ENCODE measurements at places on chromosomes 12 and 14. TPM values are rescaled to one million over a fixed set of nuclear protein-coding genes. Genes with fewer than 3 reads are reported as not detected.

- no peak for DNase-seq
Observed at GRCh38 chr12:5441497-5442236, 9.8 kb downstream of the NTF3 start.

DNA sequence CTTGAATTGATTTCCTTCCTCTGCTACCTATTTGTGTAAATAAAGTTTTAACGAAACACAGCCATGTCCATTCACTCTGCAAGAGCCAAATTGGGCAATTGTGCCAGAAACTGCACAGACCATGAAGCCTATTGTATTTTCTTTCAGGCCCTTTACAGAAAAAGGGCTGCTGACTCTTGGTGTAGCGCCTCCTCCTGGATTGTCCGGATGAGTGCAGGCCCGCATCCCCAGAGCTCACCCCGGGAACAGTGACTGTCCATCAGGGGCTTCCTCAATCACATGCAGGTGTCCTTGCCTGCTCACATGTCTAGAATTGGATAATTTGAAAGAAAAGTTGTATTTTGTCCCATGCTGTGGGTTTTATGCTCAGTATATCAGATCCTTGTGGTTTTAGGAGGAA is 1282.2 kb downstream of the AACS start:
- no peak for DNase-seq

DNA sequence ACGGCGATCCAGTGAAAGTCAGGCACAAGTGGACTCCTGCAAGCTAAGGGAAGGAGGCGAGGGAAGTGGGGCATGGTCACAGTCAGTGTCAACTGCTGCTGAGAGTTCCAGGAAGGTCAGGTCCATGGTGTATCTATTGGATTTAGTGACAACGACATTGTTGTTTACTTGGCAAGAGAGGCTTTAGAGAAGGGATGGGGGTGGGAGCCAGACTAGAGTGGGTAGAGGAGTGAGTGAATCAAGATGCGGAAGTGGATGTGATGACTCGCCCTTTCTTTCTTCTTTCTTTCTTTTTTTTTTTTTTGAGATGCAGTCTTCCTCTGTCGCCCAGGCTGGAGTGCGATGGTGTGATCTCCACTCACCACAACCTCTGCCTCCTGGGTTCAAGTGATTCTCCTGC is 12.5 kb downstream of the P2RX7 start:
- DNase-seq = no peak

DNA sequence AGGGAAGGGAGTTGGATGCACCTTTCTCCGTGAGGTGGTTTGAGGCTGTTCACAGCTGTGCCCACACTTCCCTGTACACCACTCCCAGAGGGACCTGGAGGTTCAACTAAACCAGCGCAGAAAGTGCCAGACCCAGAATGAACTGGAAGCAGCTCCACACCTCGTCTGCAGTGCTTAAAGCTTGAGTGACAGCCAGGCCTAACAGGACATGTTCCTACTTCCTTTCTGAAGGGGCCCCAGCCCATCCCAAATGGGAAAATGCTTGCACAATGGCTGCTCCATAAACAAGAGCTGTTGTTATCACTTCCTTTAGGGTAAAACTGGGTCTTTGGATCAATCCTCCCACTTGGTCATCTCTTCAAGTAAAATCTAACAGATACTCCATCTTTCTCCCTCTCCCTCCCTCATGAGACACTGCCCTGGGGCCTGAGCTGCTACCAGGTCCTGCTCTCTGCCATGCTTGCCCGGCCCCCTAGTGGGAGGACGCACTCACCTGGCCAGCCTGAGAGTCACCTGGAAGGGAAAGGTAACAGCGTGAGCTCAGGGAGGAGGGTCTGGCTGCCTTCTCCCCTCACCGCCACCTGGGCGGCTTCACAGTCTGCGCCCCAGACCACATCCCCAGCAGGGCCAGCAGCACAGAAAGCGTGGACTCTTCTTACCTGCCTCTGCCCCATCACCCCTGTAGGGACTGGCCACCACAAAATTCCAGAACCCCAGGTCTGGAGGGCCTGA is 33.5 kb downstream of the ISCA2 start:
- DNase-seq = no peak

DNA sequence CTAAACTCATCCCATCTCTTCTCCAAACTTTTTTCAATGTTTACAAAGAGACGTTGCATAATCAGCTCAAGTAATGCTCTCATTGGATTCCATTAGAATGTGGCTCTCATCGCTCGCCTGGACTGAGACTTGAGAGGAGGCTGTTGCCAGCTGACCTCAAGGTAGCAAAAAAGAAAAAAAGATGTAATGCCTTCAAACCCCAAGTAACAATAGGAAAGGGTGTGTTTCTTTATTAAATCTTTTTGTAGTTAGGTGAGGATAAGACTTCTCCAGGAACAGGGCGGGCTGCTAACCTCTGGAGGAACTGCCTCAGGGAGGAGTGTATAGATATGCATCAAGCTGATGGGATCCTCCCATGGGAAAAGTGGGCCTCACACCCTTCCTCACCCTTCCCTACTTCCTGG is 956 bp upstream of the PTHLH start:
- DNase-seq = no peak

- DNase-seq = no peak
Observed at GRCh38 chr14:48914382-48914781, 671.8 kb downstream of the RPS29 start.

The TAS2R20 gene
- 3.2 TPM for polyA plus RNA-seq

The PROX2 gene
- 4.3 TPM for polyA plus RNA-seq

Measured in left kidney (tissue), 8 donors.